ENCODE measurements at places on chromosomes 2 and 18. TPM values are rescaled to one million over a fixed set of nuclear protein-coding genes. Genes with fewer than 3 reads are reported as not detected.
A peak's percentile ranks its signal among the peaks of the same experiment; 100 is the strongest.

The LOXHD1 gene
- 0.16 TPM for total RNA-seq

The SNORC gene
- total RNA-seq = 1.5 TPM

GRCh38 chr2:9666306-9666705 lies 35.5 kb upstream of the YWHAQ start:
- no peak overlapping the region for H3K4me3 ChIP-seq
- H3K4me1 ChIP-seq = no peaks in the 10 kb centered on the region
- H3K27me3 ChIP-seq = no peaks in the 10 kb centered on the region
- H3K27ac ChIP-seq = no peak overlapping the region

DNA sequence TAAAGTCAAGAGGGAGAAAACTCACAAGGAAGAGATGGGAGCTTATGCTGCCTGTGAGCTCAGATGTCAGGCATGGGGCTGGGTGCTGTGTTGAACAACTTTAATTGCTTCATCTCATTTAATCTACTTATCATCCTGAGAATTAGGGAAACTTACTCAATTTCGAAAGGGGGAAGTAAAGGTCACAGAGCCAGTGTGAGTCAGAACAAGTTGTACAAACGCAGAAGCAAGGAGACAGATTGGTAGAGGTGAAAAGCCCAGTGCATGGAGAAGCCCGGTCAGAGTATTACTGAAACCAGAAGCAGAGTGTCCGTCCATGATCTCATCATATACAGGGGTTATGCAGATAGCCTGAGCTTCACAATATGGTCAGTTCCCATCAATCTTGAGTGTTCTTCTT lies 281.1 kb upstream of the POU3F3 start:
- no peak for DNase-seq
- no peaks in the 10 kb centered on the region for H3K27me3 ChIP-seq
- H3K4me3 ChIP-seq = no peak overlapping the region
- H3K36me3 ChIP-seq = no peaks in the 10 kb centered on the region
- H3K4me1 ChIP-seq = no peaks in the 10 kb centered on the region
- no peak overlapping the region for H3K27ac ChIP-seq

GRCh38 chr2:63840081-63840784 lies 1.5 kb upstream of the UGP2 start:
- no peak for DNase-seq
- peak overlapping the region; percentile 67 for H3K4me3 ChIP-seq
- no peaks in the 10 kb centered on the region for H3K36me3 ChIP-seq

DNA sequence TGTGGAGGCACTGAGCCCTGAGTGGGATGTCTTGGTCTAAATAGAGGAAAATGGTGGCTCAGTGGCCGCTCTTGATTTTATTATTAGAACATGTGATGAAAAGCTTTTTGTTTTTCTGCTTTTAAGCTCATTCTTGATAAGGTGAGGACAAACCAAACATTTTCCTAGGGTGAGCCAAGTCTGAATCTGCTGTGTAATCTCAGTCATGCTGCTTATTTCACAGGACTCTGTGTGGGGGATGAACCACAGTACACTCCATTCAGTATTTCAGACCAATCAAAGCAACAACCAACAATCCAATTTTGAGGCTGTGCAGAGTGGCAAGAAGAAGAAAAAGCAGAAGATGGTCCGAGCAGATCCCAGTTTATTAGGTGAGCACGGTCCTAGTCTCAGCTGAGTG lies 20.0 kb upstream of the SNORC start:
- H3K27ac ChIP-seq = no peak overlapping the region
- H3K4me3 ChIP-seq = no peak overlapping the region
- no peaks in the 10 kb centered on the region for H3K4me1 ChIP-seq
- H3K36me3 ChIP-seq = peaks cover 35% of the 10 kb centered on the region

DNA sequence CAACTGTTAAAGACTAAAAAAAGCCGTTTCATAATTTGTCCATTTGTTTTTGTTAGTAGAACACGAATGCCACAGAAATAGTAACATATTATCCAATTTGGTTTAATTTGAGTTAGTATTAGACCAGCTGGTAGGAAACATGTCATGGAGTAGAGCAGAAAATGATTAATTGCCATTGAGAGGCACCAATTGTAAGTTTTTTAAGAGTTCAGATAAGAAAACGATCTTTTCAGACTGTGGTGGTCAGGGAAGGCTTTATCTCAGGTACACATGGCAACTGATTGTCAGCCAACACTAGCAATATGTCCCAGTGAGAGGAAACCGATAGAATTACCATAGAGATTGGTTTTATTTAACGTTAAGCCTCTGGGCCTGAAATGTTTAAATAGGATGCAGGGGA lies 438.2 kb upstream of the MAP2 start:
- no peak overlapping the region for H3K4me3 ChIP-seq
- H3K4me1 ChIP-seq = peaks cover 11% of the 10 kb centered on the region
- H3K36me3 ChIP-seq = no peaks in the 10 kb centered on the region
- no peaks in the 10 kb centered on the region for H3K27me3 ChIP-seq
- no peak overlapping the region for H3K27ac ChIP-seq

DNA sequence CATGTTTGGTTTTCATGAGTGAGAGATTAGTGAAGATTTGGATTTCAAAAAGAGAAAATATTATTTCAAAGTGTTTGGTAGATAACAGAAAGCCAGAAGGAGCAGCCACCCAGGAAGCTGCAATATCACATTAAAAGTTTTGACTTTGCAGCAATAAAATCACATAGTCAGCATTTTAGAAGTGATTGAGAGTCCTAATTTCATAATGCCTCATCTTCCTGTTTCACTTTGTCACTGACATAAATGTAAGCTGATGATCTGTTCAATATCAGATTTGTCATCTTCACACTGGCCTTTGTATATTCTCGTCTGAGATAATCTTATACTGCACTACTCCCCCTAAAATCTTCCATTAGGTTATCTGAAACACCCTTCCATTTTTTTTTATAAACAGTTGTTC lies 690.5 kb downstream of the ADCYAP1 start:
- no peak overlapping the region for H3K4me3 ChIP-seq
- no peak overlapping the region for H3K27ac ChIP-seq
- no peaks in the 10 kb centered on the region for H3K36me3 ChIP-seq
- no peaks in the 10 kb centered on the region for H3K4me1 ChIP-seq

GRCh38 chr18:44533071-44533470 lies 147.6 kb upstream of the SETBP1 start:
- no peak for DNase-seq
- H3K27ac ChIP-seq = no peak overlapping the region
- no peak overlapping the region for H3K4me3 ChIP-seq
- H3K27me3 ChIP-seq = no peaks in the 10 kb centered on the region
- H3K4me1 ChIP-seq = no peaks in the 10 kb centered on the region
- H3K36me3 ChIP-seq = no peaks in the 10 kb centered on the region

GRCh38 chr2:43414586-43415135 lies 181.2 kb downstream of the THADA start:
- no peak overlapping the region for H3K4me3 ChIP-seq
- H3K4me1 ChIP-seq = no peaks in the 10 kb centered on the region
- no peak overlapping the region for H3K27ac ChIP-seq
- H3K27me3 ChIP-seq = no peaks in the 10 kb centered on the region
- no peaks in the 10 kb centered on the region for H3K36me3 ChIP-seq

DNA sequence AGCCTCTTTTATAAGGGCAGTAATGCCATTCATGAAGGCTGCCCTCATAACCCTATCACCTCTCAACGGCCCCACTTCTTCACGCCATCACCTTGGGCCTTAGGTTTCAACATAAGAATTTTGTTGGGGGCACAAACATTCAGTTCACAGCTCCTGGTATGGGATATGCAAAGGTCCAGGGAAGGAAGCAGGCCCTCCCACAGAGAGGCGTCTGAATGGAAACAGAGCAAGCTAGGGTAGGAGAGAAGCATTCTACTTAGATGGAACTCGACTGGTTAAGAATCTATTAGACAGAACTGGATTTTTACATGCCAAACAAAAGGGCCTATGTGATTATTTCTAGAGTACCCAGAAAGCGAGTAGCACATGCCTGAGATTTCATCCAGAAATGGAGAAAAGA lies 42.8 kb downstream of the PROKR1 start:
- no peak overlapping the region for H3K4me3 ChIP-seq
- H3K36me3 ChIP-seq = no peaks in the 10 kb centered on the region
- H3K27ac ChIP-seq = no peak overlapping the region
- H3K4me1 ChIP-seq = no peaks in the 10 kb centered on the region
- DNase-seq = no peak

The CRYBA2 gene
- 8.8 TPM for total RNA-seq

- no peak for DNase-seq
- H3K36me3 ChIP-seq = no peaks in the 10 kb centered on the region
- no peaks in the 10 kb centered on the region for H3K4me1 ChIP-seq
- H3K27ac ChIP-seq = no peak overlapping the region
- no peak overlapping the region for H3K4me3 ChIP-seq
- no peaks in the 10 kb centered on the region for H3K27me3 ChIP-seq
These were observed 7.0 kb upstream of the TMX3 start for GRCh38 chr18:68721681-68722583.

The CCDC121 gene
- total RNA-seq = 3.1 TPM

GRCh38 chr2:112776113-112776512 lies 8.2 kb downstream of the IL1A start:
- no peak overlapping the region for H3K4me3 ChIP-seq
- no peaks in the 10 kb centered on the region for H3K27me3 ChIP-seq
- H3K36me3 ChIP-seq = no peaks in the 10 kb centered on the region
- DNase-seq = no peak

GRCh38 chr18:49907346-49907929 lies 94.1 kb upstream of the ACAA2 start:
- DNase-seq = no peak
- H3K27me3 ChIP-seq = no peaks in the 10 kb centered on the region
- no peak overlapping the region for H3K4me3 ChIP-seq

The MAP3K19 gene
- not detected for total RNA-seq

DNA sequence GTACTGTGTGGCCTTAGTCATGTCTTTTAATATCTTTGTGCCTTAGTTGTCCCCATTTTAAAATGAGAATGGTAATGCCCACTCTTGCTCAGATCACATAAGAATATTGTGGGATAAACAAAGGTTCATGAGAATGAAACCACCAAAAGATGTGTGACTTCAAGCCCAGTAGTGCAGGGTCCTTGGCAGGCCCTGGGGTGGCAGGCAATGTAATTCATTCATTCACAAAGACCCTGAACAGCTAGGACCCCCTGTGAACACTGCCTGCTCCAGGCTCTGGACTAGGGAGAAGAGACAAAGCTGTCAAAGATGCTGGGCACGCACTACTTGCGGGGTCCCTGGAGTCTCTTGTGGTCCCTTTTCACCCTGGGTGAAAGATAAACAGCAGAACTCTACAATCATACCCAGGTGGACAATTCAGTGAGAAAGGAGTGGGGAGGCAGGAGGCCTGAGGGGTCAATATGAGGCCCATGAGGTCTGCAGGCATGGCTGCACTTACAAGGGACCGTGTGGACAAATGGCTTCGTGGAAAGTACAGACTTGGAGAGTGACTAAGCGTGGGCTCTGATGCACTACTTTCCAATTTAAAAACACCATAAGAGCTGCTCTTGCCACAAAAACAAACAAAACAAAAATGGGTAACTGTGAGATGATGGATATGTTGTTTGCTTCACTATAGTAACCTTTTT lies 136.1 kb downstream of the SMAD7 start:
- no peaks in the 10 kb centered on the region for H3K27me3 ChIP-seq
- H3K27ac ChIP-seq = no peak overlapping the region
- DNase-seq = peak; percentile 15
- H3K4me1 ChIP-seq = no peaks in the 10 kb centered on the region

DNA sequence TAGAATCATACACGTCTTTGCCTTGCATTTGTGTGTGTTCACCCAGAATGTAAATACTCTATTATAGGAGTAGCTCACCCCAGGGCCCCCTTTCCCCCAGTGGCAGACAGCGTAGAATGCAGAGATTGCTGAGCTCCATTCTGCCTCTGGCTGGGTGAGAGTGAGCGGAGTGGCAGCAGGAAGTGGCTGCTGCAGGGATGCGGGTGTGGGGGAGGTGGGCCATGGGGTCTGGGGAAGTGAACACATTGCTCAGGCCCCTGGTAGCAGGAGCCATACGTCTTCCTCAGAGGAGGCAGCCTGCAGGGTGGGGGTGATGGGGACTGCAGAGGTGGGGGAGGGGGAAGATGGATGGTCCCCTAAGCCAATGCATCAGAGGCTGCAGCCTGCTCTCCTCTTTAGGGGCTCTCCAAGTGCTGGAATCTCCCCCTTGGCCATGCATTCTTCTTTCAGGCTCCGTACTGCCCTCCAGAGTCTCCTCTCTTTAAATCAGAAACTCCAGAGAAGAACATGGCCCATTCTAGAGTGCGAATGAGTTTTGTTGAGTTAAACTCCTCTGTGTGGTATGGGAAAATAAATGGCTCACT lies 72.2 kb downstream of the CELF4 start:
- no peaks in the 10 kb centered on the region for H3K27me3 ChIP-seq
- no peaks in the 10 kb centered on the region for H3K4me1 ChIP-seq

GRCh38 chr2:180707175-180707883 lies 273.1 kb upstream of the UBE2E3 start:
- no peaks in the 10 kb centered on the region for H3K4me1 ChIP-seq
- no peak for DNase-seq
- H3K36me3 ChIP-seq = no peaks in the 10 kb centered on the region
- H3K4me3 ChIP-seq = no peak overlapping the region
- H3K27me3 ChIP-seq = no peaks in the 10 kb centered on the region
- no peak overlapping the region for H3K27ac ChIP-seq

DNA sequence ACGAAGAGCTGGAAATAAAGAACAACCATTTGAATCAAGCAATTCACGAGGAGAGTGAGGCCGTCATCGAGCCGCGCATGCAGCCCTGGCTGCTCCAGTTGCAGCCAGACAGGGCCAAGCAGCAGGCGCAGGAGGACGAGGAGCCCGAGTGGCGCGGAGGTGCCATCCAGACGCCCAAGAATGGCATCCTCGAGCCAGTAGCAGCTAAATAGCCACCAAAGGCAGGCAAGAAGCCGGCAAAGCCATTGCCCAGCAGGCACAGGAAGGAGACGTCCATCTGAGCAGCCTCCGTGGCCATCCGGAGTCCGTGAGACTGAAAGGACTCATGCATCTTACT lies 8.9 kb upstream of the CHST10 start:
- no peaks in the 10 kb centered on the region for H3K27me3 ChIP-seq
- H3K36me3 ChIP-seq = no peaks in the 10 kb centered on the region
- H3K27ac ChIP-seq = no peak overlapping the region
- H3K4me3 ChIP-seq = no peak overlapping the region

The SERPINB13 gene
- not detected for total RNA-seq

DNA sequence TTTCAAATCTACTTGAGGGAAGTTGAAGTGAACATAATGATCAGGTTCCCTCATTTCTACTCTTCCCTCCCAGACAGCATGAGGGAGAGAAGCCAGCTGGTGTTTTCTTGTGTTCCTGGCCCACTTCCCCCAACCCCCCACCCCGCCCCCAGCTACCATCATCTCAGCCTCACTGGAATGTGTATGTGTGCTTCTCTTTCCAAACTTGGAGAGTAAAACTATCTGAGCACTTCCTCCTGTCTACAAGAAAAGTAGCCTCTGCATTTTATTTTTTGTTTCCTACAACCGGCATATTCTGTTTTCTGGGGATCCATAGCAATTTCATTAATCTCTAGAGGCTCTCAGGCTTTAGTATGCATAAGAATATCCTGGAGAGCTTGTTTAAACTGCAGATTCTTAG lies 53.6 kb upstream of the GRHL1 start:
- H3K27ac ChIP-seq = no peak overlapping the region
- DNase-seq = no peak
- no peaks in the 10 kb centered on the region for H3K27me3 ChIP-seq
- no peak overlapping the region for H3K4me3 ChIP-seq
- H3K4me1 ChIP-seq = peaks cover 5% of the 10 kb centered on the region

- H3K36me3 ChIP-seq = no peaks in the 10 kb centered on the region
- no peaks in the 10 kb centered on the region for H3K27me3 ChIP-seq
- no peaks in the 10 kb centered on the region for H3K4me1 ChIP-seq
These were observed 56.2 kb upstream of the LRRTM4 start for GRCh38 chr2:77578354-77578753.

Data from pancreas (tissue), 10 donors.